Activated T-cell treated with anti-CD3 and anti-CD28 coated beads, Interleukin-2, amount 50 U/mL, for 72 hours (primary cell): ENCODE measurements at places on chromosomes 1 and 21. TPM values are rescaled to one million over a fixed set of nuclear protein-coding genes. Genes with fewer than 3 reads are reported as not detected.

GRCh38 chr1:219876798-219877209, 51.6 kb downstream of the SLC30A10 start:
- no peak for DNase-seq

GRCh38 chr1:160519642-160520435, 3.2 kb downstream of the SLAMF6 start:
- peak; percentile 49 for DNase-seq

DNA sequence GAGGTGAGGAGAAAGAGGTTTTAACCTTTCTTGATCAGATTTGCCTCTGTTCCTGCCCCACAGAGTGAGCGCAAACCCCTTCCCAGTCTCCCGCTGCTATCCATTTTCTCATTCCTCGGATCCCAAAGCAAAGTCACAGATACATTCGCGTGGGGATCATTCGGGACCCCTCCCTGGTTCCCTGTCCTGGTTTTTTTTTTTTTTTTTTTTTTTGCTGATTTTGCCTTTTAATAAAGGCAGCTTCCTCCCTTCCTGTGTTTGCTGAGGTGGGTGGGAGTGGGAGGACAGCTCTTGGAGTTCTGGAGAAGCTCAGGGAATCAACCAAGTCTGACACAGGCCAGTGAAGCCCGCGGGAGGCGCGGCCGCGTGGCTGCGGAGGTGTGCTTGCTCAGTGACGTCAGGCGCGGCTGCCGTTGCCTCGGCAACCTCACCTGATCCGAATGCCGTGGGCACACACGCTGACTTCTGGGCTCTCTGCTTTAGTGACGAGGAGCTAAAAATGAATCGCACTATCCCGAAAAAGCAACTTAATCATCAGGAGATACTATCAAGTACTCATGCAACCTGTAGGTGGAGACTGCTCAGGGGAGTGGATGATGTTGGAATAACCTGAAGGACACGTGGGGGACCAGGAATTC, 106.4 kb downstream of the TBX19 start:
- DNase-seq, result peak; percentile 74

DNA sequence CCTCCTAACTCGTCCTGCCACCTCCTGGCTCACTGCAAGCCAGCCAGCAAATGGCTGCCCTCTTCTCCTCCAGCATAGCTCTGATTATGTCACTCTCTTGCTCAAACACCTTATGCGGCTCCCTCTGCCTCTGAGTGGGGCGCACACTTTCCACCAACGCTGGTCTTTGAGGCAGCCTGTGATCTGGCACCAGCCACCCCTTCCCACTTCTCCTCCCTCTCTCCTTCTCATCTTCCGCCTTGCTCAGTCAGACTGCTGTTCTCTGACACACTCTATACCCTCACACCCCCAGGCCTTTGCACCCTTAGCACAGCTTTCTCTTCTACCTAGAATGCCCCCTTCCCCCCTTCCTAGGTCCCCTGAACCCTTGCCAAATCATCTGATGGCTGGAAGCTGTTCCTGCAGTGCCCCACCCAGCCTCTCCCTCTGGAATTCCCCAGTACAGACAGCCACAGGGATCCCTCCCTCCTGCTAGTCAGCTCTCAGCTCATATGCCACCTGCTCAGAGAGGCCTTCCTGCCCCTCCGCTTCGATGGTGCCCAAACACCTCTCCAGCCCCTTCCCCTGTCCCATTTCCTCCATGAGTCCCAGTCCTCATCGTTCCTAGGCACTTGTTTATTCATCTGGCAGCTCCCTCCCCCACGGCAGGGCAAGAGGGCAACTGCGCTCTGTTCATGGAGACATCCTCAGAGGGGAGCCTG, 21.7 kb upstream of the PEF1 start:
- no peak for DNase-seq

DNA sequence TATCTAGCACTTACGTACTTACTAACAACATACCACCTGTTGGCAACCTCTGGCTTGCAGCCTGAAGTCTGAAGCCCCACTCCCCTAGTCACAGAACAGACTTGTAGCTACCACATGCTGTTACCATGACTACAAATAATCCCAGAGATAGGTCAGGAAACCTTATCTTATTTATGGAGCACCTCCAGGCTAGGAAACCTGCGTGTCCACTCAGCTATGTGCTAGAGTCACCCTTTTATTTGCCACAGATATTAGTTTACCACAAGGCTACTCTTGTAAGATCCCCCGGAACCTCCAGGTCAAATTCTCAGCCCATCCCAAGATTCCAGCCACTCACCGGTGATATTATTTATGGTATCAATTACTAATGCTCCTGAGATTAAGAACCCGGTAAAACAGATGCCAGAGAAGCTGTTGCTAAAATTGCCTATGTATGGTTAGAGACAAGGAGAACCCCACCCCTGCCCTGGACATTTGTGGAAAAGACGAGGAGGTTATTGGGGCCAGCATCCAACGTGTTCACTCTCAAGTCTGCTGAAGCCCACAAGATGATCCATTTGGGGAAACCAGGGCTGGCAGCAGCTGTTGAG, 116.5 kb downstream of the TBX15 start:
- no peak for DNase-seq

DNA sequence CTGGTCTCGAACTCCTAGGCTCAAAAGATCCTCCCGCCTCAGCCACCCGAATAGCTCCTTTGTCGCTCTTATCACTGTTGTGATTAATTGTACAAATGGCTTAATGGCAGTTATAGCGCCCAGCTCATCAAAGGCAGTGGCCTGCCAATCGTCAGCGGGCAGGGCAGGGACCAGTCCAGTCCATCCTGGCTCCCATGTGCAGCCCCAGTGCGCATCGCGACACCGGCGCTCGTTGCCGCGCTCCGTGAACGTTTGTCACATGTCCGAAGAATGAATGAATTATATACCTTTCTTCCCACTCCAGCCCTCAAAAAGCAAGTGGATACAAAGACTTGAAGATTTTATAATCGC, 18.4 kb downstream of the MTX1 start:
- DNase-seq, result peak; percentile 50

DNA sequence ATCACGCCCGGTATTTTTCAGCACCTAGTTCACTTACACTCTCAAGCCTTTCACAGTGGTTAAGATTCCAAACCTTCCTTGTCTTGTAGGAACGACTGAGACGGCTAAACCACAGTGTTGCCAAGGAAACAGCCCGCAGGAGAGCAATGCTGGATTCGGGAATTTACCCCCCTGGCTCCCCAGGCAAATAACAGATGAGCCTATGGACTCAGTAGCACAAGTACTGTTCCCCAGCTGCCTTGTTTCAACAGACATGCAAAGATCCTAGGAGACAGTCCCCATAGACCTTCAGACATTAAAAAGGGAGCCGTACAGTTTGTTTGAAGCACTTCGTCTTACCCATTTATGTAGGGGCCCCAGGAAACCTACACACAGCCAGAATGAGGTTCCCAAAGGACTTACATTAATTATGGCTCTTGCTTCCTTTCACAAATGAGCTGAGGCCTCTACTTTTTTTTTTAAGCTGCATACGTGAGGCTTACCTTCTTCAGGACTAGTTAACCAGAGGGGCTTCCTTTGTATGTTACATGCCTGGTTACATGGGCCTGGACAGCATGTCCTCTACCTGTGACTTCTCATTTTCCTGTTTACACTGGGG, 2.7 kb downstream of the SNAPIN start:
- DNase-seq, result no peak

DNA sequence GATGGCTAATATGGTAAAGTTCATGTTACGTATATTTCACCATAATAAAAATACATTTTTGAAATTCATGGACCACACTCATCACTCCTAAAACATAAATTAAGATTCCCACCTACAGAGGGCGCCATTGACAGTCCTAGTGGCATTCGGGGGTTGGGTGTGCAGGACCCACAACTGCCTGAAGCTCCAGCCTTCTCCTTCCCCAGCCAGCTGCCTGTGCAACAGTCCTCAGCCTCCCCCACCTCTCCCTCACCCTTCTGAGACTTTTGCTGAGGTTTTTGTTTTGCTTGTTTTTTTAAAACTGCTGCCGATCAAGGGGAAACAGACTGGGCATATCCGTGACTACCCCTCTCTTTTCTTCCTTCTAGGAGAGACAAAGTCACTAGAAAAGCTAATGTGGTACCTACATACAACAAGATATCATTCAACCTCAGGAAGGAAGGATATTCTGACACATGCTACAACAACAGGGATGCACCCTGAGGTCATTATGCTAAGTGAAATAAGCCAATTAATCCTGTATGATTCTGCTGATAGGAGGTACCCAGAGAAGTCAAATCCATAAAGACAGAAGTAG, 9.2 kb upstream of the EVA1C start:
- peak; percentile 75 for DNase-seq

DNA sequence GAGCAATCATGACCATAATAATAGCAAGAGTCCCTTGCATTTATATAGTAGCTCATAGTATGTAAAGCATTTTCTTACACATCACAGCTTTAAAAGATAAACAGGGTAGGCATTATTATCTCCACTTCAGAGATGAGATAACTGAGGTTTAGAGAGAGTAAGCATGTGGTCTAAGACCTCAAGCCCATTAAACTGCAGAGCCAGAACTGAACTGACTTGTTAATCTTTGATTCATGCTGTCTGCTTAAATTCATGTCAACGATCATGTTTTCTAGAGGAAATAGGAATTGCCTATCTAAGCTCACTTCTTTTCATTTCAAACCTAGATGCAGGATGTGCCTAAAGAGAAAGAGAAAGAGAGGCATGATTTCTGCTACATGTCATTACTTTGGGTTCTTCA, 524.8 kb downstream of the PTPRC start:
- no peak for DNase-seq

DNA sequence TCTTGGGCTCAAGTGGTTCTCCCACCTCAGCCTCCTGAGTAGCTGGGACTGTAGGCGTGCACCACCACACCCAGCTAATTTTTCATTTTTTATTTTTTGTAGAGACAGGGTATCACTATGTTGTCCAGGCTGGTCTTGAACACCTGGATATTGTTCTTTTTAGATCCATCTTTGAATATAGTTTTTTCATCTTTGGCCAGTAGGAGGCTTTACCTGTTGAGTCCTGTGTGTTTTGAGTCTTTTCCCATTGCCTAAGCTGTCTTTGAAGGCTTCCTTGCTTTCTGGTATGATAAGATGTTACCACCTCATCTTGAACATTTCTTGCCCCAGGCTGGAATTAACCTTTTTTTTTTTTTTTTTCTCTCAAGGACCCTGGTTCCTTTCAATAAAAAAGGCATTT, 387.8 kb upstream of the RUNX1 start:
- DNase-seq, result no peak

- DNase-seq, result no peak
Observed at GRCh38 chr1:85360730-85361493, 84.5 kb upstream of the BCL10 start.

GRCh38 chr1:175287377-175287776, 94.8 kb upstream of the KIAA0040 start:
- peak; percentile 1 for DNase-seq

- peak; percentile 81 for DNase-seq
Observed at GRCh38 chr1:46285730-46286477, 17.5 kb downstream of the LRRC41 start.

- DNase-seq, result no peak
Observed at GRCh38 chr1:226095286-226095685, 32.8 kb downstream of the H3-3A start.

- DNase-seq, result peak; percentile 95
Observed at GRCh38 chr1:210446479-210446878, 117.8 kb downstream of the HHAT start.

DNA sequence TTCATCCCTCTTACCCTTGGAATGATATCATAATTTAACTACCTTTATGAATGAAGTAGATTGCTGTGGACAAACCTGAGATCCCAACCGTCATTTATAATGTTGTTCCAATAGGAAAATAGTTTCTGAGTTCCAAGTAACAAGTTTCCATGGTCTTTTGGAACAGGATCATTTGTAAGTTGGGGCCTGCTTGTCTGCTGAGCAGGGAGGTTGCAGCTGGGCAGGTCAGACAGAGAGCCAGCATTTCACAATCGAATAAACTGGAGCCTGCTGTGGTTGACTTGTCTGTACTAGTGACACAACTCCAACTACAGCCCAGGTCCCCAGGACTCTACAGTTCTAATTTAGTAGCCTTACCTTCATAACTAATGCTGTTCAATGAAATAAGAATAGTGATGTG, 18.6 kb upstream of the RALGPS2 start:
- DNase-seq, result no peak

DNA sequence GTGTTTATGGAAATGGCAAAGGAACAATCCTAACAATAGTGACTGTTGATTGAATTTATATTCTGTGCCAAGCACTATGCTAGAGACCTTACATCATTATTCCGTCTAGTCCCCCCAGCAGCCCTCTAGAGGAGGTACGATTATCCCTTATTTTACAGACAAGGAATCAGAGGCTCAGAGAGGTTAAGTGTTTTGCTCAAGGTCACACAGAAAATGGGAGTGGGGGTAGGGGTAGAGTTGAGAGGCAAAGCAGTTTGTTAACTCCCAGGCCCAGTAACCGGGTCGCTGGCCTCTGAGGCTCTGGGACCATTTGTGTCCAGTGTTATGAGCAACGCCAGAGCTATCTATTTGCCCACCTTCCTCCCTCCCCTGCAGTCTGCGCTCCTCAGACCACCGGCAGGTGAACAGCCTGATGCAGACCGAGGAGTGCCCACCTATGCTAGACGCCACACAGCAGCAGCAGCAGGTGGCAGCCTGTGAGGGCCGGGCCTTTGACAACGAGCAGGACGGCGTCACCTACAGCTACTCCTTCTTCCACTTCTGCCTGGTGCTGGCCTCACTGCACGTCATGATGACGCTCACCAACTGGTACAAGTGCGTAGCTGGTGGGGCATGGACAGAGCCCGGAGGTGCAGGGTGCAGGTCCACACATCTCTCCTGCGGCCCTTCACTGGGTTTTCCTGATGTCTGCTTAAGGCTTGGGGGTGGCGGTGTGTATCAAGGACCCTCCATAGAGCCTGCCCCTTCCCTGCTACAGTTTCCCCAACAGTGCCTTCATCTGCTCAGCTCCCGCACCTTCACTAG, 19.8 kb downstream of the SERINC2 start:
- DNase-seq, result no peak

- no peak for DNase-seq
Observed at GRCh38 chr1:15245593-15246360, 1.2 kb upstream of the FHAD1 start.

The LORICRIN gene
- total RNA-seq, result not detected

The SPATA21 gene
- not detected for total RNA-seq

The ANGPTL1 gene
- total RNA-seq, result not detected

The GFI1 gene
- total RNA-seq, result 117 TPM

The KLHDC9 gene
- total RNA-seq, result 5.7 TPM

The ANKRD35 gene
- 0.41 TPM for total RNA-seq

The SLC16A4 gene
- total RNA-seq, result 0.44 TPM

The MYOG gene
- not detected for total RNA-seq

The LYPD8 gene
- not detected for total RNA-seq

The OLFML2B gene
- total RNA-seq, result not detected

The PTPN22 gene
- 82.5 TPM for total RNA-seq

The KANK4 gene
- total RNA-seq, result not detected

The NUAK2 gene
- total RNA-seq, result 5.7 TPM

The TMEM125 gene
- total RNA-seq, result not detected

The PTAFR gene
- total RNA-seq, result 0.46 TPM

The S100A9 gene
- total RNA-seq, result not detected

The MEX3A gene
- 0.97 TPM for total RNA-seq
